Right lung (tissue), 10 donors: ENCODE measurements at places on chromosomes 3 and 15.

GRCh38 chr15:89630260-89630659 is 25.0 kb downstream of the KIF7 start:
- DNase-seq = no peak

DNA sequence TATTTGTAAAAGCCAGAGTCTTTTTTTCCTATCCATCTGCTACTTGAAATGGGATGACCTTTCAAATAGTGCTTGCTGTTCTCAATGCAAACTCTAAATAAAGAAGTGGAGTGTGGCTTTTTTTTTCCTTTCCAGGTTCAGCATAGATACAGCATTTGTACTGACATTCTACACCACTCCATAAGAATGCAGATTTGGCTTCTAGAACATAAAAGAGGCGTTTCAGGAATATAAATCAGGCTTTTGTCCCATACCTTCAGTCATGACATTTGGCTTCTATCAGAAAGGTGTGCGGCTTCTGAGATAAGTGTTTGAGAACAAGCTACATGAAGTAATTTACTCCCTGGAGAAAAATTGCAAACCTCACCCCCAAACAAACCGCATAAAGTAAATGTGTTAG is 553.1 kb downstream of the FHIT start:
- DNase-seq = no peak

DNA sequence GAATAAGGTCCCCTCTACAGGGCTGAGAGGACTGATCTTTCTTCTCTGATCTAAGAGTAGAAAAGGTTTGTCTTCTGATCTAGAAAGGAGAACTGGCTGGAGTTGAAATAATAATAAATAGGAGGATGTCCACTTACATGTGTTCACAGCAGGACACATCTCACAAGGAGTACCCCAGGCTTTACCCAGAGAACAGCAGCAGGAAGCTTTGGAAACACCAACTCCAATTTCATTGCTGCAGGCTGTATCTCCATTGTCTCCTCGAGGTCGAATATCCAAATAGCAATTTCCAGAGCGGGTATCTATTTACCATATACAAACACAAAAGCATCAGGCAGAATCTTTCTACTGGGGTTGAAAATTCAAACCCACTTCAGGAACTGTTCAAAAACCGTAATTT is 136.6 kb downstream of the DUT start:
- no peak for DNase-seq

- DNase-seq = no peak
These were observed 35.1 kb upstream of the CPB1 start for GRCh38 chr3:148792516-148792915.

GRCh38 chr3:119257654-119258410 is 17.2 kb upstream of the B4GALT4 start:
- DNase-seq = no peak

DNA sequence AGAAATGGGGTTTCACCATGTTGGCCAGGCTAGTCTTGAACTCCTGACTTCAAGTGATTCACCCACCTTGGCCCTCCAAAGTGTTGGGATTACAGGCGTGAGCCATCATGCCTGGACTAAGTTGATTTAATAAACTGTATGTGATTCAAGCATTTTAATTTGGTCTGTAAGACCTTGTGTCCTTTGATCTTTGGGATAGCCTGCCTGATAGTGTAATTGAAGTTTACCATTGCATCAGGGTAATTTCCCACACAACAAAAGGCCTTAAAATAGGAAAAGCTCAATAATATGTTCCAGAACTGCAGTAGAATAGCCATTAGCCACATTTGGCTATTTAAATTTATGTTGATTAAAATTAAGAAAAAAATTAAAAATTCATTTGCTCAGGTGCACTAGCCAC is 25.2 kb upstream of the DENND6A start:
- DNase-seq = no peak

- DNase-seq = peak; percentile 35
These were observed 815 bp downstream of the ULK4 start for GRCh38 chr3:41960826-41961750.

GRCh38 chr15:96058103-96058851 is 272.2 kb upstream of the NR2F2 start:
- no peak for DNase-seq

DNA sequence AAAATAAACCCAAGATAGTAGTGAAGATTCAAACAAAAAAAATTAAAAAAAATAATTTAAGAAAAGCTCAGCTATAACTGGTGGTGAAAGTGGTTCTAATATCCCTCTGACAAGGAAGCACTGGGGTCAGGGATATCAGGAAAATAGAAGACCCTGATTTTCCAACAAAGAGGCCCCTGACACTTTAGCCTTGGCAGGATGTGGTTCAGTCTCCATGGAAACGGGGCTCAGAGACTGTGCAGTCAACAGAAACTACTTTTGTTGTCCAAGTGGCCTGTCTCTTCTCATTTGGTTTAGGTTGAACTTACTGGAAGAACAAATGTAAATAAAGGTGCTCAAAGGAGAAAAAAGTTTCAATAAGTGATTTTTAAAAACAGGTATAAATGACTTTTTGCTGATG is 27.2 kb downstream of the INTS14 start:
- peak; percentile 22 for DNase-seq

DNA sequence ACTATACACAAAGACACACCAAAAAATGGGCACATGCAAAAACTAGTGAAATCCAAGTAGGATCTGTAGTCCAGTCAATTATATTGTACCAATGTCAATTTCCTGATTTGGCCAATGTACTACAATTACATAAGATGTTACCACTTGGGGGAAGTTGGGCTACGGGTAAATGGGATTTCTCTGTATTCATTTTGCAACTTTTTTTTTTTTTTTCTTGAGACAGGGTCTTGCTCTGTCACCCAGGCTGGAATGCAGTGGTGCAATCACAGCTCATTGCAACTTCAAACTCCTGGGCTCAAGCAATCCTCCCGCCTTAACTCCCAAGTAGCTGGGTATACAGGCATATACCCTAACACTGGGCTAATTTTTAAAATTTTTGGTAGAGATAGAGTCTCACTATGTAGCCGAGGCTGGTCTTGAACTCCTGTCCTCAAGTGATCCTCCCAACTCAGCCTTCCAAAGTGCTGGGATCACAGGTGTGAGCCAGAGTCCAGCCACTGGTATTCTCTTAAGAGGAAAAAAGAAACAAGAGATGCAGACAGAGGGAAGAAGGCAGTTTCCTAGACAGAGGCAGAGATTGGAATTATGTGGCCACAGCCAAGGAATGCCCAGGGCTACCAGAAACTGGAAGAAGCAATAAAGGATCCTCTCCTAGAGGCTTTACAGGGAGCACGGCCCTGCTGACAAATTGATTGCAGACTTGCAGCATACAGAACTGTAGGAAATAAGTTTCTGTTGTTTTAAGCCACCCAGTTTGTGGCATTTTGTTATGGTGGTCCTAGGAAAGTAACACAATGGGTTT is 33.3 kb downstream of the TFDP2 start:
- DNase-seq = no peak

DNA sequence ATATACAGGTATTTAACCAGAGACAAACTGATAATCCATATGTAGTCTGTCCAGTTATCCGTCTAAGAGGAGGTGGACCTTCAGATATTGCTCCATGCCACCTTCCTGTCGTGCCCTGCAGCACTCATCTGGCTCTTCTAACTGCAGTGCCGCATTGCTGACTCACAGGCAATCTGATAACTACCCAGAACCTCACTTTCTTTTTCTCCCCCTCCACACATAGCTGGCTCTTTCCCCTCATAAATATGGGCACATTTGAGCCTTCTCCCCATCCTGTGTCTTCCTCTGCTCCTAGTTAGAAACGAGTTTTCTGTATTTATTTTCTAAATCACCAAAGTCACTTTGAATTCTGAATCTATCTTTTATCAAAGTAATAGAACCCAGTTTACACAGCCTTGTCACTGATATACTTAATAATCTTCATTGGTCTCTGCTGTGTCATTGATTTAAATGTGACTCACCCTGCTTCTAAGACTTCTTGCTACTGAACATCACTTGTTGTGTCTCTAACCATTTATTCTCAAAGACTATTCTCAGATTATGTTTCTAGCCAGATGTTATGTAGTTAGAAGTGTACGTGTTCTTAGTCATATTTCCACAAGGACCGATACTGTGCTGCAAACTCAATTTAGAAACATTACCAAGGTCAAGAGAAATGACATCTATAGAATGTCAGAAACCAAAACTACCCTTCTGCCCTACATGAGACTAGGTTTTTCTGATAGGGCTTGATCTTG is 17.4 kb upstream of the KCNMB2 start:
- no peak for DNase-seq

DNA sequence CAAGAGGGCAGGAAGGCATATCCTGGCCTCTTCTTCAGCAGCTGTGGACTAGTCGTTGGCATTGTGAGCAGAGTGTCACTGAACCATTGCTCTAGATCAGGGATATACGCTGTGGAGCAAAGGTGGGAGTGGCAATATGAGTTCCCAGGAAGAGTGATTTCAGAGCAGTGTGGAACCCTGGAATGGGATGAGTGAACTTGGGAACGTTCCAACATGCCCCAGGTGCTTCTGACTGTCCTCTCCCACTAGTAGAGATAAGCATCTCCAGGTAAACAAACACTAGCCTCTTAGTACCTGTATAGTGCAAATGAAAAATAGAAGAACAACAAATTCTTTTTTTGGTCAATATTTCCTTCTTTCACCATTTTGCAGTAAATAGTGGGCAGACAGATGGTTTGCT is 123.6 kb upstream of the VEPH1 start:
- no peak for DNase-seq

- no peak for DNase-seq
These were observed 4.6 kb upstream of the CIDEC start for GRCh38 chr3:9884555-9885165.

- DNase-seq = no peak
These were observed 20.3 kb upstream of the CSPG4 start for GRCh38 chr15:75732809-75733451.

DNA sequence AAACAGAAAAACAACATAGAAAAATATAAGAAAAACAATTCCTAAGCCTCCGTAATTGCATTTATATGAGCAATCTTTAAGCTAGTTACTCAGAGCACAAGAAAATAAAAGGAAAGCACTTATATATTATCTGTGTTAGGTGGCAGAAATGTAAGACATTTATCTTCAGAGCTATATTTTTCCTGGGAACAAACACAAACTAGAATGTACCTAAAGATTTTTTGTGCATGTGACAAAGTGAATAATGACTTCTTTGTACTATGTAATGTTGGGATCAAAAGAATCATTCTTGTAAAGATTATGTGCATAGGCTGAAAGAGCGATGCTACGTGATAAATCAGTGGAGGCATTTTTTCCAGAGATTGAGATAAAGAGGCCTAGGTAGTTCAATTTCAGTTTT is 111.3 kb upstream of the GMNC start:
- DNase-seq = no peak

DNA sequence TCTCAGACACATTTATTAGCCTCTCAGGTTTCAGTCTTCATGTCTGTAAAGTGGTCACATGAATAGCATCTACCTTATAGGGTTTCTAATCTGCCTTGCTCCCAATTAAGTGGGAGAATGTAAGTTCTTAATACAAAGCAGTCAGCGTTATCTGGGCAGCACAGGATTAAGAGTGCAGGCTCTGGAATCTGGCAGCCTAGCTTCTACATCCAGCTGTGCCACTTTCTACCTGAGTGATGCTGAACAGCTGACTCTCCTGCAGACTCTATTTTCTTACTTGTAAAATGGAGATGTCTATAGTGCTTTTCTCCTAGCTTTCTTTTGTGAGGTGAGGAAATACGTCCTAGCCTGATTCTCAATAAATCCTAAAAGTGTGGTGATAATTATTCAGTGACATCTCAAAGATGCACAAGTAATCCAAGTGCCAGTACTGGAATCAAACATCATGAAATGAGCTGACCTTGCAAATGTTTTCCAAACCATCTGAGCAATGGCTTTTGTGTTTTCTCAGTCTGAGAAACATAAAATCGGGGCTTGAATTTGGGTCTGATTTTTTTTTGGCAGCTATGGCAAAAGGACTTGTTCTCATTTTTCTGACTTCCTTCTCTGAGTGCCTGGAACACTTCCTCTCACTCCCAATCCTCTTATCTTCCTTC is 232.2 kb upstream of the FEZF2 start:
- no peak for DNase-seq

GRCh38 chr15:39086641-39087040 is 494.2 kb upstream of the THBS1 start:
- DNase-seq = no peak

GRCh38 chr3:127393131-127393820 is 105.4 kb upstream of the PRR20G start:
- no peak for DNase-seq

- no peak for DNase-seq
These were observed 7.1 kb upstream of the TTC14 start for GRCh38 chr3:180594631-180595558.

DNA sequence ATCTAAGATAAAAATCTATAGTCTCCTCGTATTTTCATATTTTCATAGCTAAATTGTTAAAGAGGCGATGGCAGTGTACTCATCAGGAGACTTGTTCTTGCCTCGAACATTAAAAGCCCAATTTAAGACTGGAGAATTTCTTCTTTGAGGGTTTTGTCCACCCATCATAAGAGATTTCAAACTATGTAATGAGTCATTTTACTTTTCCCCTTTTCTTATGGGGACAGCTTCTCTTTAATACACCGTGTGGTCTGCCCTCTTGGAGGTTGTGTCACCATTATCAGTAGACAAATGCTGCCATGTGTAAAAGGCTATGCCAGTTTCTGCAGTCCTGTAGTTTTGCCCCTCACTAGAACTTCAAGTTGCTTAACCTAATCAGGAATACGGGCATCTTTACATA is 16.9 kb downstream of the TGFBR2 start:
- DNase-seq = no peak

- DNase-seq = no peak
These were observed 306.8 kb downstream of the TUSC7 start for GRCh38 chr3:117016378-117016777.

DNA sequence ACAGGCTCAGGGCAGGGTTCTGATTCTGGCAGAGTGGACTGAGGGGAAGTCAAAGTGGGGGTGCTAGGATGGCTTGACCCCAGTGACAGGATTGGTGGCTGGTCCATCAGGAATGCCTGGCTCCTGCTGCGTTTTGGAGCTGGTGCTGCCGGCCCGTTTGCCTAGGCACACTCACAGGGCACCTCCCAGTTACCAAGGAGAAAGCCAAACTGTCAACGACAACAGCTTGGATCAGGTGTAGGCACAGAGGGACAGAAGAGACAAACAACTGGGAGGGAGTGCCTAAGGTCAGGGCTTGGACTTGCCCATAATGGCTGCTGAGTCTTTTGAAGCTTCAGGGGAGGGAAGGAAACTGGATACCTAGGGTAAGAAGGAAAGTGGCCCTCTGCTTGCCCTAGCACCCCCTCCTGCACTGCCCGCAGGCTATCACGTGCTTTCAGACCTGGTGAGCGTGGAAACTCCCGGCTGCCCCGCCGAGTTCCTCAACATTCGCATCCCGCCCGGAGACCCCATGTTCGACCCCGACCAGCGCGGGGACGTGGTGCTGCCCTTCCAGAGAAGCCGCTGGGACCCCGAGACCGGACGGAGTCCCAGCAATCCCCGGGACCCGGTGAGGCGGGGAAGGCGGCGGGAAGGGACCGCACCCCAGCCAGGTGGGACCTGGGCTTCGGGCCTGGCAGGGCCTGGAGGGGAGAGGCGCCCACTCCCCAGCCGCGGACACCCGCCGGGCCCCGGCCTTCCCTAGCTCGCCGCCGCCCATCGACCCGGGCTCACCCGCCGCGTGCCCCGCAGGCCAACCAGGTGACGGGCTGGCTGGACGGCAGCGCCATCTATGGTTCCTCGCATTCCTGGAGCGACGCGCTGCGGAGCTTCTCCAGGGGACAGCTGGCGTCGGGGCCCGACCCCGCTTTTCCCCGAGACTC is 5.1 kb downstream of the DUOX1 start:
- no peak for DNase-seq
